ENCODE measurements at places on chromosomes 5 and 9.

DNA sequence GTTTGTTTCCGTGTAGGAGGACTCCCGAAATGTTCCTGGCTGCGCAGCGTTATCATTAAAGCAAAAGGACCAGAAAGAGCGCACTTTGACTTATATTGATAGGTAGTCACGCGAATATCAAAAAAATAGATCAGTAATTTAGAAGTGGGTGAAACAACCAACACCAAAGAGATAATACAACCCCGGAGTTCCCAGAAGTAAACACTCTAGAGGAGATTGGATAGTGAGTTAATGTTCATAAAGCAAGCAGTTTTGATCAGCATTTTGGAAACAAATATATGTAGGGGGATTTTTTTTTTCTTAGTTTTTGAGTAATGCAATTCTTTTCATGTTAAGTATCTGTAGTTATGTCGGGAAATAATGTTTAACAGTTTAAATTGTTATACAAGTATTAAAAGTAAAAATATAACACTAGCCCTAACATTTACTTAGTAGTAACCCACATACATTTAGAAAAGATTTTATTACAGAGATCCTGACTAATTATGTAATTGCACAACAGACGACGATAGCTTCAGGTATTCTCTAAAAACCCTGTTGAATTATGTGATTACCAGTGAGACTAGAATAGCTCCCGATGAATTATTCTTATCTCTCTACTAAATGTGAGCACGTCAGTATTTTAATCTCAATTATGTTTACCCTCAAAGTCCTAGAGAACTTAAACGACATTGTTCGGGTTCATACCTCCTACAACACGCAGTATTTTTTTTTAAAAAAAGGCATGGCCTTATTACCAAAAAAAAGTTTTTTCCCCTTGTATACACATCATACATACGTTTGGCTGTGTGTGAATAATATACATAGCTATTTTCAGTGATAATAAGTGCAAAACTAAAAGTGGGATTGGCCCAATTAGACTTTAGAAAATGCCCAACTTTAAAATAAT, 9.4 kb upstream of the NFIB start:
- DNase-seq, result no peak

DNA sequence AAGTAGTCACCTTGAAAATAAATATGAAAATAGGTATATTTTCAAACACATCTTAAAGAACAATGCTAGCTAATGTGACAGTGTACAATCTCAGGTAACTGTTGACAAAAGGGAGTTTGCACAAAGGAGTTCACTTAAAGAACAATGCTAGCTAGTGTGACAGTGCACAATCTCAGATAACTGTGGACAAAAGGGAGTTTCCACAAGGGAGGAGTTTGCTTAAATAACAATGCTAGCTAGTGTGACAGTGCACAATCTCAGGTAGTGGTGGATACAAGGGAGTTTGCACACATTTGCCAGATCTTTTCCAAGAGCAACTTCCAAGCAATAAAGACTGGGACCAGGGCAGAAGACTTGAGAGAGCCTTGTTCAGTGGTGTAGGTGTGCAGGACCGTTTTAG, 442.9 kb upstream of the FTMT start:
- no peak for DNase-seq

DNA sequence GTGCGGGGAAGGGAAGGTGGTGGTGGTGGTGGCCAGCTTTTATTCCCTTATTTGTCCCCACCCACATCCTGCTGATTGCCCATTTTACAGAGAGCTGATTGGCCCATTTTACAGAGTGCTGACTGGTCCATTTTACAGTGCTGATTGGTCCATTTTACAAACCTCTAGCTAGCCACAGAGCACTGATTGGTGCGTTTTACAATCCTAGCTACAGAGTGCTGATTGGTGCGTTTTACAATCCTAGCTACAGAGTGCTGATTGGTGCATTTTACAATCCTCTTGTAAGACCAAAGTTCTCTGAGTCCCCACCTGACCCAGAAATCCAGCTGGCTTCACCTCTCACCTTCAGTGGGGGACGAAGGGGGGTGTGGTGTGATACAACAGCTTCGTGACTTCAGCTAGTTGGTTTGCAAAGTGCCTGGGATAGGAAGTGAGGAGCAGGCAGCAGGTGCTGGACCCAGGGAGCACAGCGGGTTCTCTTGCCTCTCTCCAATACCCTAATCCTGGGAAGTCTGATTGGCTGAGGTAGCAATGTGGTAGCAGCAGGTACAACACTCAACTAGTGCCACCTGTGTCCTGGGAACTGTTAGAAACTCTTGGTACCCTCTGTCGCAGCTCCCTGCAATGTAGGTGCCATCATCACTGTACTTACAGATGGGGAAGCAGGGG, 92.1 kb downstream of the BARX1 start:
- DNase-seq, result no peak

- DNase-seq, result no peak
Measured at GRCh38 chr9:98890256-98890655, 53.5 kb upstream of the COL15A1 start.

GRCh38 chr5:14870337-14871213, 1.0 kb downstream of the ANKH start:
- peak; percentile 54 for DNase-seq

- DNase-seq, result no peak
Measured at GRCh38 chr9:111904026-111904425, 7.4 kb downstream of the UGCG start.

GRCh38 chr5:3535414-3536211, 60.0 kb upstream of the IRX1 start:
- DNase-seq, result no peak

- no peak for DNase-seq
Measured at GRCh38 chr9:98880311-98881015, 63.2 kb upstream of the COL15A1 start.

DNA sequence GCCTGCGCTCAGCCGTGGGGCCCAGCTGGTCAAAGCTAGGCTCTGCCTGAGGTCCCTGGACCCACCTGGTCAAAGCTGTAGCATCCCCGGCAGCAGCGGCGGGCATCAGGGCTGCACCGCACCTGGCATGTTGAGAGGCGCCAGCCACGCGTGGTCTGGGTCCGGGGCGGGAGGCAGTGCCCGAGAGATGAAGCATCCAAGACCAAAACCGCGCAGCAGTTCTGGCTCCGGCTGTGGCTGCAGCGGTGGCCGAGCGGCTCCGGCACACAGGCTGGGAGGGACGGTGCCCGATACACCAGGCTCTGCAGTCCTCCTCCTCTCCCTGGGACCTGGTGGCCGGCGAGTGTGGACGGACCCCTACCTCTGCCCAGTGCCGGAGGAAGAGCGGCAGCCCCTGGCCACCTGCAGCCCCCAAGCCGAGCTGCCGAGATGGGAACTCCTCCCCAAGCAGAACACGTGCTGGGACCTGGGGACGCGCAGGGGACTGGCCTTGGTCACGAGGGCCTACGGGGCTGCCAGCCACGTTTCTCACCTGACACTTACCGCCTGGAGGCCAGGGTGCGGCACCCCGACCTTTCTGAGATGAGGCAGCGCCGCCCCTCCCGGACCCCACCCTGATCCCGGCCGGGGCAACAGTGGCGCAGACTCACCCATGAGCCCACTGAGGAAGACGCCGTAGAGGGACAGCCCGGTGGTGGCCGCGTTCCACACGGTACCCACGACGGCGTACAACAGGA, 33.0 kb downstream of the SLC9A3 start:
- DNase-seq, result no peak

- no peak for DNase-seq
Measured at GRCh38 chr5:74196233-74196632, 444.3 kb downstream of the ENC1 start.

GRCh38 chr5:133075572-133076536, 24.0 kb downstream of the HSPA4 start:
- DNase-seq, result no peak

GRCh38 chr5:2353871-2354440, 397.5 kb downstream of the IRX2 start:
- DNase-seq, result no peak

DNA sequence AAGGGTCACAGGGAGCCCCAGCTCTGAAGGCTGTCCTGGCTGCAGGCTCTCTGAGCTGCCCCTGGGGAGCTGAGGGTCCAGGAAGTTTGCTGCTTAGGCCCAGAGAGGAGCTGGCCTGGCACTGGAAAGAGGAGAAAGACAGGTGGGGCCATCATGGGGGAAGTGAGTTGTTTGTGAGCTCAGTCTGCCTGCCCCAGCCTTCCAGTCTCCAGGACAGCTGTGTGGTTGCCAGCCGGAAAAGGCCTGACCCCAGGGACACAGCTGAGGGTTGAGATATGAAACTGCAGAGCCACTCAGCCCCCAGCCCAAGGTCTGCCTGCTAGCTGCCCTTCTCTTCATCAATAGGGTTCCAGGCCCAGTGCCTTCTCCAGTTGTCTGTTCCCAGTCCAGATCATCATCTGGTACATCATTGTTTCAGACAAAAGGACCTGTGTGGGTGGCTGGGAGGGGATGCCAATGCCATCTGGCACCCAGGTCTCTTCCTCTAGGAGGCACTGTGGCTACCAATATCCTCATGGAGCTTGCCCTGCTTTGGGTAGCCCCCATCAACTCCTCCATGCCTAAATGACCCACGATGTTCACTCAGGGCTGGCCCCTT, 4.3 kb upstream of the DDX41 start:
- no peak for DNase-seq

- no peak for DNase-seq
Measured at GRCh38 chr9:18721267-18721994, 247.5 kb downstream of the ADAMTSL1 start.

DNA sequence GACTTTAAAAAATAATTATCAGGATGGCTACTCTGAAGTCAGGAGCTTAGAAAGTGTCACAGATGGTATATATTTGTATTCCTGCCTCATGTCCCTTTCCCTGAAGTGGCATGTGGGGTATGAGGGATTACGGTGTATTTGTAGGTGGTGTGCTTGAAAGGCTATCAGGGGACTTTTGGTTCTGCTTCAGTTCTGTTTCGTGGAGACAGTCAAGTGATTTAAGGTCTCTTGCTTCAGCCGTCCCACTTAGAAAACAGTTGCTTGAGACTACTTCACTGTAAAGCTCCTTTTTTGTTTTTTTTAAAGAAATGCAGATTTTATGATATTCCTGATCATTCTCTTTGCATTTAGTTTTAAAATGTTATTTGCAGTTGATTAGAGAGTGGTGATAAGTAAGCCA, 18.3 kb downstream of the PARP8 start:
- no peak for DNase-seq

DNA sequence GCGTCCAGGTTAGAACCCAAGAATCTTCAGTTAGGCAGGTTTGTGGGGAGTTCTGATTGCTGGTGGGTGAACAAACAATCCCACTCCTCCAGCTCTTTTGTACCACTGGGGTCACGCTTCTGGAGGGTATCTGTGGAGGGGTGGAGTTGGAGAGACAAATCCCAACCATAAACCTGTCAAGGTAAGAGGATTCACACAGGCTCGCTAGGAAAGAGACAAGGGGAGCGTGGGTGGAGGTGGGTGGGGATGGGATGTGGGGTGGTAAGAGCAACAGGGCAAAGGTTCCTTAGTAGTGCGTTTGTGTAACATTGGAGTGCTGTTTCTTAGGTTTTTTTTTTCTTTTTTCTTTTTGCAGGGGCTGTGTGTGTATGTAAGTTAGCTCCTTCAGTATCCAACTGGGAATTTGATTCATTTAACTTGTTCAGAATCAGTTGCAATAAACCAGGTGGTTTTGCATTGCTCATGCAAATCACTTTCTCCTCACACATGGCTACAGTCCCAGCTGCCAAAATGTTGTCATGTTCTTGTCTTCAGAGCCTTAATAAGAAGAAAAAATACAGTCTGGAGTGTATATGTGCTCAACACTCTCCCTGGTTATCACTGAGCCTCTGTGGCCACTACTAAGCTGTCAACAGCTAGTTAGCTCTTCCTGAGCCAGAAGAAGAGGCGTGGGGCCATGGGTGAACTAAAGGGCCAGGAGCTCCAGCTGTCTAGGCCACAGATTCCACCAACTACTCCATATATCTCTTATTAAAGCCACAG, 164.0 kb upstream of the RAD23B start:
- DNase-seq, result no peak

GRCh38 chr9:137865581-137866145, 11.9 kb upstream of the CACNA1B start:
- DNase-seq, result no peak

DNA sequence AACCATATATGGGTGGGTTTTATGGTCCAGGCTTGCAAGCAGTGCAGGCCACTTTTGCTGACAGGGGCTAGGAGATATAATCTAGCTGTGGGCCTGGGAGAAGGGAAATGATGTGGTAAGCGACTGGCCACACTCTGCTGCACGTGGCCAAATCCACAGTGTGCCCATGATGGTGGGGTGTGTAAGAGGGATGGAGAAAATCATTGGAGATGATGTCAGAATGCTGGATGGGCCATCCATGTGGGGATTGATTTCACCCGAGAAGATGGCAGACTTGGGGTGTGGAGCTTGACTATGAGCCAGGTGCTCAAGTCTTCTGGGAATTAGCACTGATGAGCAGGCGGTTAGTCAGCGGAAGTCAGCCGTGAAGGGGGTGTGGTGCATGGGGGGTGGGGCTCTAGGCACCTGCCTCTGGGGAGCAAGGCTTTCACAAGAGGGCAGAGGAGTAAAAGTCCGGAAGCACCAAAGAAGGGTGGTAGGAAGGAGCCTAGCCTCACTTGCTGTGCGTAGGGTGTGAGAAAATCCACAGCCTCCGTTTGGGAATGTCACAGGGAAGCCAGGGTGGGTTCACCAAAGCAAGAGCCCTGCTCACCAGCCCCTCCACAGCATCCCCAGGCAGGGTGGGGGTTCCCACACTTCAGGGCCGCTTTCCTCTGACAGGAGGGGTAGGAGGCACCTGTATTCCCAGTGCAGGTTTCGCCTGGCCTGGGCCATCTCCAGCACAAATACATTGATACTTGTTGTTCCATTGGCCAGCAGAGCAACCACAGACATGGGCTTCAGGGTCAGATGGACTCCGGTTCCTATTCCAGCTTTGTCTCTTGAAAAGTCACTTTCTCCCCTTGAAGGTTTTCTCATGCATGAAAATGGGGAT, 44.5 kb upstream of the ANGPTL2 start:
- DNase-seq, result no peak

DNA sequence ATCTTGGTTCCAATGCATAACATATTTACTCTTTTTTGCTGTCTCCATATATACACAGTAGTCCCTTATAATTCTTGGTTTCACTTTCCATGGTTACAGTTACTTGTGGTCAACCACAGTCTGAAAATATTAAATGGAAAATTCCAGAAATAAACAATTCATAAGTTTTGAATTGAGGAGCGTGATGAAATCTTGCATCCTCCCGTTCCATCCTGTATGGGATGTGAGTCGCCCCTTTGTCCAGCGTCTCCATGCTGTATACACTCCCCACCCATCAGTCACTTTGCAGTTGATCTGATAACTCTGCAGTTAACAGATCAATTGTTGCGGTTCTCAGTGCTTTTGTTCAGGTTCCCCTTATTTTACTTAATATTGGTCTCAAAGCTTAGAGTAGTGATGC, 11.5 kb upstream of the FAF2 start:
- no peak for DNase-seq

DNA sequence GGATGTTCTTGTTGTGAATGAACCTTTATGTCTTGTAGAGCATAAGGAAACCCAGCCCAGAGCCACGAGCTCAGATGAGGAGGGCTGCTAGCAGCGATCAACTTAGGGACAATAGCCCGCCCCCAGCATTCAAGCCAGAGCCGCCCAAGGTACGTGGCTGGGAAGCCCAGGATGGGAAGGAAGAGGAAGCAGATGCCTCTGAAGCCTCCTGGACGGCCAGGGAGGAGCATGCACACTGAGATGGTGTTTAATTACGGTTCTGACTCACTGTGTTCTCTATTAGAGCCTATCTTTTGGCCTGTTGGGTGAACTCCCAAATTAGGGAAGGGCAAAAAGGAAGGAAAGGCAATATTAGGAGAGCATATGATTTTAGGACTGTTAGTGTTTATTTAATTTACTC, 75.3 kb downstream of the TJP2 start:
- no peak for DNase-seq

GRCh38 chr5:169527066-169527465, 56.5 kb upstream of the SPDL1 start:
- no peak for DNase-seq

Data from stimulated activated CD4-positive, alpha-beta T cell treated with anti-CD3 and anti-CD28 coated beads, Interleukin-12 subunit alpha, Interleukin-12 subunit beta, amount 100 ng/mL, for 24 hours (primary cell).